Pancreas (tissue), 10 donors: ENCODE measurements at places on chromosomes 5 and 9.

- no peak for DNase-seq
Measured at GRCh38 chr5:141211-141610, 49.2 kb downstream of the PLEKHG4B start.

DNA sequence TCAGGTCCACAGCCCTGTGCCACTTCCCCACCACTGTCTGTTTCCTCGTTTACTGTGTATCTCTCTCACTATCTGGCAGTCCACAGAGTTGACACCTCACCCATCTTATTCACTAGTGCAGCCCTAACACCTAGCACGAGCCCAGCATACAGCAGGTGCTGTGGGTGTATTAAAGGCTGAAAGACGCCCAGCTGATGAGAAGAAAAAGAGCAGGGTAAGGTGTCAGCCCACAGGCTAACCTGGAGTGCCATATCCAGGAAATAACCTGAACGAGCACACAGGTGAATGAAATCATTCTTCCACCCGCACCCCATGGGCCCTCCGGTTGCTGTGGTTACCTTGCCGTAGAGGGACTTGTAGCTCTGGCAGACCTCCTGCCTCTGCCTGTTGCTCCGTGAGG is 18.6 kb downstream of the ANXA6 start:
- DNase-seq: no peak

- DNase-seq: no peak
Measured at GRCh38 chr5:135429301-135430134, 17.6 kb downstream of the DCANP1 start.

DNA sequence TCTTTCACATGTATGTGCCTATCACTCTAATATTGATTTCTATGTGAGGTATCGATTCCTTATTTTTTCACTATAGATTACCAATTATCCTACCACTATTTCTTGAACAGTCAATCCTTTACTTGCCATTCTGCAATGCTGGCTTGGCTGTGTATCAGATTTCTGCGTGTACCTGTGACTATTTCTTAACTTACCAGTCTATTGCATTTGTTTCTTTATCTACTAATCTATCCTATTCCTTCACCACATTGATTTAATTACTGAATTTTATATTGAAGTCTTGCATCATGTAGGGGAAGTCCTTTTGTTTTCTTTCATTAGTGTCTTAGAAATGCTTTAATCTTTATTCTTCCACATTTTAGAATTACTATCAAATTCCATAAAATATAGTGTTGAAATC is 684.8 kb downstream of the LRRC70 start:
- DNase-seq: no peak

- no peak for DNase-seq
Measured at GRCh38 chr9:122005597-122005996, 87.5 kb downstream of the TTLL11 start.

- no peak for DNase-seq
Measured at GRCh38 chr5:126810596-126811380, 33.9 kb downstream of the LMNB1 start.

DNA sequence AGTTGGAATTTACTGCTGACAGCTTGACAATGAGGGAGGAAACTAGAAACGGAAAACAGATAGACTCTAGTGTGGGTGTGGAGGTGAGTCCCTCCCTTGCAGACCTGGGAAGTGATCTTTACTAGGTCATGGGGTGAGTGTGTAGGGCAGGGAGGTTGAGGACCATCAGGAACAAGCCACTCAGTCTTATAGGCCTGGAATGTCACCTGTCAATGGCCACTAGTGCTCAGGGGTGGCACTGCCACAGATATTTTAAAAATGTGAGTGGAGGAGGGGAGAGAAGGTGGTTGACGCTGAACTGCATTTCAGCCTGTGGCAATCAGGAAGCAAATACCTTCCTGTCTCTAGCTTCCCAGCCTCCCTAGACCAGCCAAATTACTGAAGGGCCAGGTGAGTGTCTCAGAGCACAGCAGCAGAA is 9.0 kb downstream of the OR2S2 start:
- no peak for DNase-seq
